Left kidney (tissue), 8 donors: ENCODE measurements at places on chromosomes 1 and 21.

DNA sequence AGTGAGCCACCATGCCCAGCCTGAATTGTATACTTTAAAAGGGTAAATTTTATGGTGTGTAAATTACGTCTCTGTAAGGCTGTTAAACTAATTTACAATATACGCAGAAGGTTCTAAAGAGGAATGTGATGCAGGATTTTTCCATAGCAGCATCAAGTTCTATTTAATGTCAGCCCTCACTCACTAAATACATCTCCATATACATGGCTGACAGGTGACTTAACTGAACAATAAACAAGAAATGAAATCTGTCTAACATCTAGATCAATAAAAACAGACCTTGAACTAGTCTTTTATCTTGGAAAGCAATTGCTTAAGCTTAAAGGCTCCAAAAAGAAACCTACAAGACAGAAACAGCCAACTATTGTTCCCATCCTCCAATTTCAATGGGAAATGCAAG is 121.5 kb upstream of the MAP1LC3C start:
- DNase-seq: no peak

GRCh38 chr21:32819694-32820093 is 48.1 kb upstream of the PAXBP1 start:
- no peak for DNase-seq

DNA sequence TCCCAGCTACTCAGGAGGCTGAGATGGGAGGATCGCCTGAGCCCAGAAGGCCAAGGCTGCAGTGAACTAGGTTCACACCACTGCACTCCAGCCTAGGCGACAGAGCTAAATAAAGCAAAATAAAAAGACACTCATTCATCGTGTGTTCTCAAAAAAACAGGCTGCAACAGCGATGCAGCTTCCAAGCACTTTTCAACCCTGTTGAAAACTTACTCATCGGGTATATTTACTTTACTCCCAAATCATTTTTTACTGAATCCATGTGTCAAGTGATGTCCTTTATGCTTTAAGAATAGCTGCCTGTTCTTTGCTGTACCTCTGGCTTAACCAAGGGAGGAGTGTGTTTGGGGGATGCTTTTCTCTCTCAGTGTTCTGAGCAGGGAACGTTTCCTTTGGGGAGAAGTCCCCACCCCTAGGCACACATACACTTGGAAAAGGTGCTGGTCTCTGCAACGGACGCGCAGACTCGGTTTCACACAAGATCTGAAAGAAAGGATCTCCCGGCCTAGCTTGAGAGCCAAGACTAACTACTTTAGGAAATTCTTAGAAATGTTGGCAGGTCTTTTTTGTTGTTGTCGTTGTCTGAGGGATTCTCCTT is 1.4 kb downstream of the MAP1LC3C start:
- DNase-seq: no peak

DNA sequence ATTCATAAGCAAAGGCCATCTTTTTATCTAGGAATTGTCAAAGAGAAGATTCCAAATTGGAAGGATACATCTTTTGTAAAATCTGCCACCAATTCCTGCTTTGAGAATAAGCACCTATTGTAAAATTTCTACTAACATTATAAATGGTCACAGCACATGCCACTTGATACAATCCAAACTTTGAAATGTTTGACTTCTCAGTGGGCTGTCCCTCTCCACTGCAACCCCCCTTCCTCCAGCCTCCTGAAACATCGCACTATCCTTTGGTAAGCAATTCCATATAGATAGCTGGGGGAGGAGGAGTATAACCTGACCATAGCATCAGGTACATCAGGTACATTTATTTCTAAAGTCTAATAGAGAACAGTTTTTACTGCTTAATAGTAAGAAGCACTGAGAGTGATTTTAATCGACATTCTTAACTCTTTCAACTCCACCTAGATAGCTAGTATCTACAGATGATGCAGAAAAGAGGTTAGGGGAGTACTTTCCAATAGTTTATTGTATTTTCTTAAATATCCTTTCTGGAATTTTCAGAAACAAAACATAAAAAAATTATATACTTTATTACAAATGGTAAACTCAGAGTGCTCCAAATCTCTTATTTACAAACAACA is 2.9 kb downstream of the JUN start:
- DNase-seq: peak; percentile 41

GRCh38 chr1:197076585-197076984 is 9.5 kb upstream of the F13B start:
- DNase-seq: no peak

DNA sequence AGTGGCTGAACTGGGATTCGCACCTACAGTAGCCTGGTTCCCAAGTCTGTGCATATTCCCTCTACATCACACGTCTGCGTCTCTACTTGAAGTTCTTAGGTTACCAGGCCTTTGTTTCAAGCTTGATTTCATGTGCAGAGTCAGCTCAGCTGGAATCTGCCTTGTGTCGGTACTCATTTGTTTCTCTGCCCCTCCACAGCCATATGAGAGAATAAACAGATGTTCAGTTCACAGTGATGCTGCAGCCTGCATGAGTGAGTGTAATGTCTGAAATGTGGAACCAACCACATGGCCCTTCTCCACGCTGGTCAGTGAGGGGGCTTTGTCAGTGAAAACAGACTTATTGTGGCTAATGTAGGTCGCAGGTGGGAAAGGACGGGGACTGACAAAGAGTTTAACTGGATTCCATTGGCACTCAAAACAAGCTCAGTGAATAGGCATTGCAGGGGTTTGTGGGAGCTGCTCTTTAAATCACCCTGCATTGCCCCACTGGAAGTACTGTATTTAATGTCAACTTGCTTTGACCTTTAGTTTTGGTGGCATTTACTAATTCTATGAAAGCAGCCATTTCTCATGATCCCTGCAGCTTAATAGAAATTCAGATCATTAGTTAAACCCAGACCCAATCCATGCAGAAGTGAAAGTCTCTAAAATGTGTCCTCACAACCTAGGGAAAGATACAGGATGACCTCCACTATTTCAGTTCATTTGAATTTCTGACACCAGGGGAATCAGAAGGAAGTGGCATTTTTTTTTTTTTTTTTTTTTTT is 136.4 kb upstream of the FAM78B start:
- DNase-seq: no peak

DNA sequence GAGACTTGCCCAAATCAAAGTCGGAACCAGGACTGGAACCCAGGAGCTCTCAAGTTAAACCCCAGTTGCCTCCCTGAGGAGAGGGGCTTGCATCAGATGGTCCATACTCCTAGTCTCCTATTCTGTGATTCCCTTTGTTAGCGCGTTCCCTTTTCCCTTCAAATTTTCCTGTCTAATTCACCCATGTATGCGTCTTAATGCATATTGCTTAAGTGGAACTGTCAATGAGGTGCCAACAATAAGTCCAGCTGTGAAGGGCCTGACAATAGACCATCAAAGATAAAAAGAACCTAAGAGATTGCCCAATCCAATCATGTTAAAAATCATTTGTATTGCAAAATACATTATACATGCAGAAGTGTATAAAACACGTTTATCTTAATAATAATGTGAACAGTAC is 634 bp upstream of the SPATA6 start:
- DNase-seq: no peak

GRCh38 chr21:35908311-35909078 is 151.8 kb downstream of the SETD4 start:
- no peak for DNase-seq

DNA sequence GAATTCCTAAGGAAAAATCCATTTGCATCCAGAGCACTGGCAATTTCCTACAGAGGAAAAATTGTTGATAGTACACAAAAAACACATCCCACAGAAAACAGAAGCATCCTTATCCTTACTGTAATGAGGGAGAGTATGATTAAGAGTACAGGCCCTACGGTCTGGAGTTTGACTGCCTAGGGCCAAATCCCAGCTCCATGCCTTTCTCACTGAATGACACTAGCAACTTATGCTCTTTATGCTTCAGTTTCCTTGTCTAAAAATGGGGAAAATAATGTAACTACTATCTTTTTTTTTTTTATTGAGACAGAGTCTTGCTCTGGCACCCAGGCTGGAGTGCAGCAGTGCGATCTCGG is 27.8 kb upstream of the CEP350 start:
- DNase-seq: no peak

- no peak for DNase-seq
Observed at GRCh38 chr1:35577071-35577998, 4.2 kb downstream of the TFAP2E start.

DNA sequence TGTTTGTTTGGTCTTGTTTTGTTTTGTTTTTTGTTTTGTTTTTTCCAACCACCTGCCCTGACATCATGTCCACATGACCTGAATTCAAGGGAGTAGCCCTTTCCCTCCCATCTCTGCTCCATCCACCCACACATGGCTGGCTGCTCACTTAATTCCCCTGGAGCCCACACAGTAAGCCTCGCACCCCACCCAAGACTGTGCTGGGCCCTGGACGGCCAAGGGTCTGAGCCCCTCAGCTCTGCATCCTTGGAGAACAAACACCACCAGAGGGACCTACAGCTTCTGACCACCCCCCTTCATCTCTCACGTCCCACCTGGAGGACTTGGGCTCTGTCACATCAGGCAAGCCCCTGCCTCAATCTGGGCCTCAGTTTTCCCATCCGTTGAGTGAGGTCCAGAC is 39.1 kb downstream of the MATN1 start:
- no peak for DNase-seq

GRCh38 chr21:32413697-32414578 is 1.4 kb downstream of the EVA1C start:
- DNase-seq: no peak

DNA sequence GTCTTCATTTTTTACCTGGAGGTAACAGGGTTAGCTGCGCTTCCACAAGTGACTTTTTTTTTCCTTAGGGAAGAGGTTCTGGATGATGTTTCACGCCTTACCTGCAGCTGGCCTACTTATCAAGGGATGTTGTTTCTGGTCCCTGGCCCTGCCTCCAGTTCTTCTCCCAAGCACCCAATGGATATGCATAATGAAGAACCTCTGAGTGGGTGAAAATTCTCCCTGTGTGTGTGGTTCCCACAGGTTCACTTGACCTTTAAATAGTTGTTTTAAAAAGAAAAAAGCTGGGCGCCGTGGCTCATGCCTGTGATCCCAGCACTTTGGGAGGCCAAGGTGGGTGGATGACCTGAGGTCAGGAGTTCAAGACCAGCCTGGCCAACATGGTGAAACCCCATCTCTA is 31.8 kb upstream of the DPT start:
- no peak for DNase-seq

GRCh38 chr1:39671793-39672550 is at the start of gene NT5C1A:
Gene NT5C1A, minus strand, starts transcription at chr1:39672107. Its CDS starts 69 bp downstream, at chr1:39672038.
- DNase-seq: peak; percentile 12

- peak; percentile 30 for DNase-seq
Observed at GRCh38 chr1:200184196-200184595, 156.7 kb downstream of the NR5A2 start.

DNA sequence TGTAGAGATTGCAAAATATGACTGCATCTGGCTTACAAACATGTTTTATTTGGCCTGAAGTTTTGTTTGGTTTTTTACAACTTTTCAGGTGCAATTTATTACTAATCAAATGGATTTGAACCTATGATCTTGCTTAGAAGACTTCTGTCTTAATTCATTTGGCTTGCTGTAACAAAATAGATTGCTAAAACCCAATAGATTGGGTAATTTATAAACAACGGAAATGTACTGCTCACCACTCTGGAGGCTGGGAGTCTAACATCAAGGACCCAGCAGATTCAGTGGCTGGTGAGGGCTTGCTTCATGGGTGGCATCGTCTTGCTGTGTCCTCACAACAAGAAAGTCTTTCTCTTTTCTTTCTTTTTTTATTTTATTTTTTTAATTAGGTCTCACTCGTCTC is 72.9 kb downstream of the LBR start:
- DNase-seq: no peak

DNA sequence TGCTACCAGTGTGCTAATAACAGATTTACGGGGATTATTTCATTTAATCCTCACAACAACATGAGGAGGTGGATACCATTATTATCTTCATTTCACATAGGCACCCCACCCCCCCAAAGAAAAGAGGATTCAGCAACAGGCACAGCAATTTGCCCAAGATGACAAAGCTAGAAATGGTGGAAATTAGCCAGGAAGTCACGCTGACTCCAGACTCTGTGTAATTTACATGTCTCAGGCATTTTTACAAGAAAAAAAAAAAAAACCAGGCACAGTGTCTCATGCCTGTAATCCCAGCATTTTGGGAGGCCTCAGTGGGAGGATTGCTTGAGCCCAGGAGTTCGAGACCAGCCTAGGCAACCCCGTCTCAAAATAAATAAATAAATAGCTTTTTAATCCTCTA is 37.5 kb upstream of the PRDM2 start:
- DNase-seq: peak; percentile 7

- DNase-seq: no peak
Observed at GRCh38 chr1:162111572-162111971, 42.1 kb downstream of the NOS1AP start.

DNA sequence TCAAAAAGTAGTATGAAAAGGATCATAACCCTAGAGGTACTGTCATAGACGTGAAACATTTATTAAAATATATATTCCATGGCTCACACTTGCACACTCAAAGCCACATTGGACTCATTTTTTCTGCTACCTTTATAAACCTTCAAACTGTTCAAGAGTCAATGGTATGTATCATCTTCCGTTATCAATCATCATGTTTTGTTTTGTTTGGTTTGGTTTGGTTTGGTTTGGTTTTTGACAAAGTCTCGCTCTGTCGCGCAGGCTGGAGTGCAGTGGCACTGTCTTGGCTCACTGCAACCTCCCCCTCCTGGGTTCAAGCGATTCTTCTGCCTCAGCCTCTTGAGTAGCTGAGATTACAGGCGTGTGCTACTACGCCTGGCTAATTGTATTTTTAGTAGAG is 1.8 kb downstream of the IFNAR2 start:
- no peak for DNase-seq

- peak; percentile 4 for DNase-seq
Observed at GRCh38 chr1:97849345-97850340, 71.2 kb downstream of the DPYD start.

DNA sequence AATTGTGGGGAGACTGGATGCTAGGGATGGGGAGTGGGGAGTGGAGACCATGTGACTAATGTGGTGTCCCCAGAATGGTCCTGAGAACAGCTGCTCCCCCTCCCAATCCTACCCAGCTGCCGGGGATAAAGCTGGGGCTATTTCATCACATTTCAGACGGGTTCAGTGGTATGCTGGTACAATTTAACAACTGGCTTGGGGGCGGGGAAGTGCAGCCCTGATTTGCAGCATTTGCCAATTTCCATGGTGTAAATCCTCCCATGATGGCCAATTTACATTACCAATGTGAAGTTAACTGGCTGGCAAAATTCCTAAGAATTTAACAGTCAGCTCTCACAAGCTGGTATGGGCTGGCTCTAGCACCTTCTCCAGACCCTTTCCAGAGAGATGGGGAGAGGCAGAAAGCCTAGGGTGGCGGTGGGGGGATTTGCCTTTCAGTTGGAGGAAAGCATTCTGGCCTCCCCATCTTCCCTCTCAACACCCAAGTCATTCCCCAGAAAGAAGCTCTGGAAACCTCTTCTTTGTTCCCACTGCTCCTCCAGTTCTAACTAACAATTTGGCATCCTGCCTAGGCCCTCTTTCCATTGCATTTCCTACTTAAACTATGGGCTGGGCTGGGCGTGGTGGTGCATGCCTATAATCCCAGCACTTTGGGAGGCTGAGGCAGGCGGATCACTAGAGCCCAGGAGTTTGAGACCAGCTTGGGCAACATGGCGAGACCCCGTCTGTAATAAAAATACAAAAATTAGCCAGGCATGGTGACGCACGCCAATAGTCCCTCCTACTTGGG is 11.3 kb upstream of the ADGRB2 start:
- DNase-seq: no peak

GRCh38 chr1:43554444-43554992 is 23.8 kb downstream of the PTPRF start:
- no peak for DNase-seq

GRCh38 chr1:178921499-178921898 is 50.6 kb upstream of the ANGPTL1 start:
- no peak for DNase-seq

- DNase-seq: no peak
Observed at GRCh38 chr1:153478047-153478691, 17.7 kb upstream of the S100A7 start.

- no peak for DNase-seq
Observed at GRCh38 chr1:242428399-242429190, 95.9 kb downstream of the PLD5 start.
